ENCODE measurements at places on chromosomes 5 and 9. TPM values are rescaled to one million over a fixed set of nuclear protein-coding genes. Genes with fewer than 3 reads are reported as not detected.
A peak's percentile ranks its signal among the peaks of the same experiment; 100 is the strongest.

The RMND5B gene
- 34.2 TPM for polyA plus RNA-seq

The GLRA1 gene
- polyA plus RNA-seq: not detected

The RETREG1 gene
- polyA plus RNA-seq: 253 TPM

The FREM1 gene
- 1.9 TPM for polyA plus RNA-seq

The ARHGEF28 gene
- 2.8 TPM for polyA plus RNA-seq

The RNF208 gene
- 14.2 TPM for polyA plus RNA-seq

The NR4A3 gene
- polyA plus RNA-seq: 7.2 TPM

The AIF1L gene
- polyA plus RNA-seq: 15.3 TPM

The ORM2 gene
- 0.44 TPM for polyA plus RNA-seq

The CTSV gene
- 0.15 TPM for polyA plus RNA-seq

The SLC22A4 gene
- polyA plus RNA-seq: 0.51 TPM

GRCh38 chr5:228886-229285 lies 10.8 kb downstream of the SDHA start:
- no peak for DNase-seq

DNA sequence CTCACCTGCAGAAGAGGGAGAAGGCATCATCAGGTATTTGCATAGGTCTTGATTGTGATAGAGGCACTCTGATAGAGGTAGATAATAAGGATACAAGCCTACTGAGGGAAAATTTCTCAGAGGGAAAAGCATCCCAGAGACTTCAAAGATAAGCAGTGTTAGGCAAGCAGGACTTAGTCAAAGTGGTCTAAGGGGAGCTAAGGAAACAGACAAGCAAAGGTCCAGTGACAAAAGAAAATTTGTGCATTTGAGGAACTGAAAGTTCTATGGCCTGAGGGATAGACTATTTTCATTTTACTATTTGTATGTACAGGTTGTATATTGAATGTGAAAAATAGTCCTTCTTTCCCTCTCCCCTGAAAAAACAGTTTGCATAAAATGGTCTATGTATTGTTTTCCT lies 27.4 kb downstream of the OXCT1 start:
- DNase-seq: no peak

- DNase-seq: no peak
Measured at GRCh38 chr5:176712546-176713304, 65.4 kb downstream of the TSPAN17 start.

DNA sequence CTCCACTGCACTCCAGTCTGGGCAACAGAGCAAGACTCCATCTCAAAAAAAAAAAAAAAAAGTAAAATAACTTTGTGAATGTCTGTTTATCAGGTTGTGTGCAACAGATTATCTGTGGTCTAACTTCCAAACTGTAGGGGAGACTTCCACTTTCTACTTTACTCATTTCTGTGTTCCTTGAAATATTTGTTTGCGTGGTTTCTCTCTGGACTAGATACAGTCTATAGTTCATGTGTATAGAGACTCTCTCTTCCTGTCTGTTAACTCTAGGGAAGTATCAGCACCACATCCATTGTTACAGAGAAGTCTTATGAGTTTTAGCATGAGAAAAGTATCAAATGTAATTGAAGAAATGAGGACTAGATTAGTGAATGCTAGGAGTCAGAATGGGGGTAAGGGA lies 168.3 kb downstream of the LPAR1 start:
- no peak for DNase-seq

DNA sequence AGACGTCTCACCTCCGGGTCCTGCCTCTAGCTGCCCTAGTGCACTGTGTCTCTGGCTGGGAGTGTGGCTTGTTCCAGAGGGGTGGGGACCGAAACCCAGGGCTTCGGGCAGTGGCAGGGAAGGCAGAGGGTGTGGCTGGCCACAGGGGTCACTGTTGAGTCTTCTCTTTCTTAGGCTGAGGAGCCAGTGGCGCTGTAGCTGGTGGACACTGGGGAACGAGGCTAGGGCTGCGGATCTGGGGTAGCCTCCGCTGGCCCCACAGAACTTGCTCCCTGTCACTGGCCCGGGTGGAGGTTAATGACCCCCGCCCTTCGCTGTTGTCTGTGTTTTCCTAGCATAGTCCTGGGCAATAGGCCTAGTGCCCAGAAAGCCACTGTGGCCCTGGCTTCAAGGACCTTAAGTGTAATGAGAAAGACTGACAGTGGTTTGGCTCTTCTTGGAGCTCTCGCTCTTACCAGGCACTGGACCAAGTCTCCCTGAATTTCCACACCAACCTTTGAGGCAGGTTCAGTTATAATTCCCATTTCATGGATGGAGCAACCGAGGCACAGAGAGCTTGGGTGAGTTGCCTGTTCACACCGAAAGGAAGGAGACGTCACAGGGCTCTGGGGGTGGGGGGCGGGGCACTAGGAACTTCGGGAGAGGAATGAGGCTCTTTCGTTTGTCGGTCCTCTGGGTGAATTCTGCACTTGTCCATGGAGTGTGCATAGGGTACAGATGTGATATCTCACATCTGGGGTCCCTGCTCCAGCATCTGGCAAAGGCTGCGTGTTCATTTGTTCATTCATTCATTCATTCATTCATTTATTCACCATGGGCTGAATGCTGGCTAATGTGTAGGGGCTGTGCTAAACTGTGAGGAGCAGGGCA lies 4.8 kb upstream of the IER5L start:
- DNase-seq: peak; percentile 44

DNA sequence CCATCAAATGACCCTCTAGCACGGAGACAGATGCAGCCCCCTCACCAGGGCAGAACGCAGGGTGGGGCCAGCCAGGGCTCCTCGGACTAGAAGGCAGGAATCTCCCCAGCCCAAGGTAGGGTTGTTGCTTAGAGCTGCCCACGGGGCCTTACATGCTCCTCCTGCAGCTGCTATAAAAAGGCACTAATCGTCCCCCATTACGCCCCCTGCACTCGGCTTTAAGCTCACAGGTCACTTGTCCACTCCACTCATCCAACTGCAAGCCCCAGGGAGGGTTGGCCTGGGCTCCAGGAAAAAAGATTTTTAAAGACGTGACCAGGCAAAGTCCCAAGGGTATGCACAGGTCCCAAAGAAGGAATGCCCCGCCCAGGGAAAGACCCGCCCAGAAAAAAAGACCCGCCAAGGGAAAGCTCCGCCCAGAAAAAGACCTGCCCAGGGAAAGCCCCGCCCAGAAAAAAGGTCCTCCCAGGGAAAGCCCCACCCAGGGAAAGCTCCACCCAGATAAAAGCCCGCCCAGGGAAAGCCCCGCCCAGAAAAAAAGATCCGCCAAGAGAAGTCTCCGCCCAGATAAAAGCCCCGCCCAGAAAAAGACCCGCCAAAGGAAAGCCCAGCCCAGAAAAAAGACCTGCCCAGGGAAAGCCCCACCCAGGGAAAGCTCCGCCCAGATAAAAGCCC lies 11.1 kb downstream of the GRIN1 start:
- DNase-seq: no peak

GRCh38 chr5:2570586-2570985 lies 180.9 kb downstream of the IRX2 start:
- no peak for DNase-seq

DNA sequence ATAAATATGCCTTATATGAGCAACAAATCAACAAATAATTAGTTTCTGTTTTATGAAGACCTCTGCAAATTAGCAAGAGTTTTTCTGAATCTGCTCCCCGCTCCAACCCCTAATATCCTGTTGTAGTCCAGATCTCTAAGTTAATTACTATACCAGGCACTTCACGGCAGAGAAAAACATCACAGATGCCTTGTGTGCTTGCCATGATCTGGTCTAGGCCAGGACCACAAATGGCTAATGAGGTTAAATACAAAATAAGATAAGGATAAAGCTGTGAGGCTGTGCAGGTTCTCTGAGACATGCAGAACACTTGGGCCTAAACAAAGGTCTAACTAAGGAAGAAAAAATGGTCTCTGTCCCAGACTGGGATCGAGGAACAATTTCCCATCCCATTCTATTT lies 150.8 kb downstream of the SLIT3 start:
- no peak for DNase-seq

DNA sequence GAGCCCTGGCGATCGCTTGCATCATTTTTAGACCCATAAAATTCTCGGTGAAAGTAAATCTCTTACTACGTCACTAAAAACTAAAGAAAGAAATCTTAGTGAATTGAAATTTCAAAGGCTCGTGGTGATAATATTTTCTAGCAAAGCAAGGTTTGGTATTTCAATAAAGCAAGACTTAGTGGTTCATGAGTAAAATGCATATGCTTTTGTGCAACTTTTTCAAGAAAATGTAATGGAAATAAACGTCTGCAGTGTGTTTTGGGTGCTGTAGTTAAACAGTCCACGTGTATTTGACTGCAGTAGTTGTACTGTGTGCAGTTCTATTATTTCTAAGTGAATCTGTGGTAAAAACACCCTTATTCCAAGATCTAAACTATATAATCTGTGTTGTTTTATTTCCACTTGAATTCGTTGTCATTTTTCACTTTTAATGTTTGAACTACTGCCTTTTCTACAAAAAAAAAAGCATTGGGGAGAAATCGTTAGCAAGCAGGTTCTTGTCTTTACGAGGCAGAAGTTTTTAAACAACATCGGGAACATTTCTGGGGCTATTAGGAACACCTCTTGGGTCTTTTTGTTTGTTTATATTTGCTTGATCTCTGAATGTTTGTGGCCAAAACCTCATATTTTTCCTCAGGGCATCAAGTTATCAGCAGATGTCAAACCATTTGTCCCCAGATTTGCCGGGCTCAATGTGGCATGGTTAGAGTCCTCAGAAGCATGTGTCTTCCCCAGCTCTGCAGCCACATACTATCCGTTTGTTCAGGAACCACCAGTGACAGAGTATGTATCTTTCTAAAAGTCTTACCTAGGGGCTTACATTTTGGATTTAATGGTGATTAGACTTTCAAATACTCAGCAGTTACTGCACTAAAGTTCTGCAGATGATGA lies 960 bp downstream of the SECISBP2 start:
- no peak for DNase-seq

- DNase-seq: peak; percentile 43
Measured at GRCh38 chr5:14447958-14448911, 133.4 kb upstream of the OTULINL start.

DNA sequence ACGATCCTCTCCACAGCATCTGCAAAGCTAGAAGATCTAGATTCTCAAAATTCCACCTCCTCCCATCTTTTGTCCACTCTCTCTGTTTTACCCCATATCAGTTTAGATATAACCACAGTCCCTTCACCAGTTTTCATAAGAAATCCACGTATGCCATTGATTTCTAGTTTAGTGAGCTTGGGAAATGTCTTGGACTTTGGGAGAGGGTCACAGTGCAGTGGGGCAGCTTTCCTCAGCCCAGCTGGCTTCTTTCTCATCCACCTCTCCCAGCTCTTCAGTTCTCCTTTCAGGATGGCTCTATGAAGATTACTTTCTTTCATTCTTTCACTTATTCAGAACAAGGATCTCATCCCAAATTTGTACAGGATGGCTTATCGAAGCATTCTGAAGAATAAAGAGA lies 203.9 kb upstream of the ADCY2 start:
- DNase-seq: no peak

DNA sequence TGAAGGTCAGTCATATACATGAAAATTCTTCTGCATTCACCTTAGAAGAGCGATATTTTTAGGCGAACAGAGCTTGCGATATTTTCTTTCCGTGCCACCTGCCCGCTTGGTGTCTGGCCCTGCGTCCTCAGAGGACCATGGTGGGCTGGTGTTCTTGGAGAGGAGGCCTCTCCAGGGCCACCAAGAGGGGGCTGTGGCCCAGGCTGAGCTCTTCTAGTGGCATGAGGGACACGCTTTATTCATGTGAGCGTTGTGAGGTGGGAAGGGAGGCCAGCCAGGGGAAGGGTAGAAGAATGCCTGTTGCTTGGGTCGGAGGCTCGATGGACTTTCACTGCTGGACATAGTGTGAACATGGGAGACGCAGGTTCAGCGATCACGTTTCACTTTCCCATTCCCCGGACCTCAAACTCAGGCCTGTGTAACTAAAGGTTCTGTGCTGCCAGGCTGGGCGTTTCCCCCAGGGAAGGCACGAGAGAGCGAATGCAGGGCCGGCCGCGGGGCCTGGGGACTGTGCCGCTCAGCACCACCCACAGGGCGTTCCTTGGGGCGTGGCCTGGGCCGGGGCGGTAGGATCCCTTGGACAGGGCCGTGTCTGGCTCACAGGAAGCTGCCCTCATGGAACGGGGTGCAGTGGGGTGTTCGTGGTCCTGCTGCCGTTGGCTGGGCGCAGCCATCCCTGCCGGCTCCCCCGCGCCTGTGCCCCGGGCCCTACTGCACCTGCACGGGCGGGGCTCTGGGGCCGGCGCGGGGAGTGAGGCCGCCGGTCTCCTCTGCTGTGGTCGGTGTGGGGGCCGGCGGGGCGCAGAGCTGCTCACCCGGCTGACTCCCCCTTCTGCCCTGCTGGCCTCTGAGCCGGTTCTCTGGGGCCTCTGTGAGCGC lies 40.7 kb upstream of the CLPTM1L start:
- peak; percentile 79 for DNase-seq

DNA sequence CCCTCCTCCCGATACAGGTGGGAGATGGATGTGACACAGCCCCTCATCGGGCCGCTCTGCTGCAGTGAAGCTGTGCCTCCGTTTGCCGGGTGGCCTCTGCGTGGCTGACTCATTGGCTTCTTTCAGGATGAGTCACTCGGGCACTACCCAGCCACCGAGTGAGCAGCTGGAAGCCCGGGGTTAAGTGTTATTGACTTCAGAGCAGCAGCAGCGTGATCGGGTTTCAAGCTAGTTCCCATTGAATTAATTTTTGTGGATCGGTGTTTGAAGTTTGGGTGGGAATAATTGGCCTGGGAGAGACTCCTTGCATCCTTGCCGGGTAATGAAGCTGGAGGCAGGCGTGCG lies 266.4 kb upstream of the IRX4 start:
- DNase-seq: no peak

GRCh38 chr5:13081116-13081515 lies 863.4 kb downstream of the DNAH5 start:
- no peak for DNase-seq

DNA sequence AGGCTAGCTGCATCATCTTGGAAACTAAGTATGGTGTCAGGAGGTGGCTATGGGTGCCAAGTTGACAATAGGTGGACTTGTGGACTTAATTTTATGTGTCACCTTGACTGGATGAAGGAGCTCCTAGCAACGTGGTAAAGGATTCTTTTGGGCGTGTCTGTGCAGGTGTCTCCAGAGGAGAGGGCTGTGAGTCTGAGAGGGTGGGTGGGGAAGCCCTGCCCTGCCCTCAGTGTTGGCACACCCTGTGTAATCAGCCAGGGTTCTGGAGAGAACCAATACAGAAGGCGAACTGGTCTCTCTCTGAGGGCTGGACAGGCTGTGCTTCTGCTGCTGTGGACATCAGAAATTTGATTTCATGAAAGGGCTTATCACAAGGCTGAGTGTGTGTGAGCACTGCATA lies 61.0 kb downstream of the GTF3C4 start:
- no peak for DNase-seq

DNA sequence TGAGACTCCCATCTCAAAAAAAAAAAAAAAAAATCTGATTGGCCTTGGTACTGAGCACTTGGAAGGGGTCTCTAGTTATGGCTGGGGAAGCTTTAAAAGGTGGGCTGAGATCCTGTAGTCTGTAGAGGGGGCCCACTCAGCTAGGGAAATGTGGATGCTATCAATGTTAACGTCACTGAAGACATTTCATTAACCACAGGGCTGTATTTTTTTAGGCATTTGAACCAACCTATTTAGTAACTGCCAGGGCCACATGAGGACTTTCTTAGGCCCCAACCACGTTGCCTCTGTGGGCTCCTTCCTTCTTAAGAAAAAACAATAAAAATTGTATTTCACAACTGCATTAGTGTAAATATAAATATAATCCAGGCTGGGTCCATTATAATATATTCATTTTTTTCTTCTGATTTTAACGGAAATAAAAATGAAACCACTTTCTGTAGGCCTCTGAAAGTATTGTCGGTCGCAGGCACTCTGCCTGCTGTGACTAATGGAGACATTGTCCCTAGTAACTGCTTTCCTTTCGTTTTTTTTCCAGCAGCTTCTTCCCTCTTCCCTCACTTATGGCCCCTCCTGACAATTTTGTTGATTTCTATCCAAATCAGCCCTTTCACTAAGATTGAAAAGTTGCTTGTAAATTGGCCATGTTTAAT lies 71.6 kb downstream of the GCNT1 start:
- no peak for DNase-seq

Data from heart right ventricle (tissue), 16 donors.